ENCODE measurements at places on chromosomes 2 and 18. TPM values are rescaled to one million over a fixed set of nuclear protein-coding genes. Genes with fewer than 3 reads are reported as not detected.

The REEP1 gene
- total RNA-seq: under 0.01 TPM

DNA sequence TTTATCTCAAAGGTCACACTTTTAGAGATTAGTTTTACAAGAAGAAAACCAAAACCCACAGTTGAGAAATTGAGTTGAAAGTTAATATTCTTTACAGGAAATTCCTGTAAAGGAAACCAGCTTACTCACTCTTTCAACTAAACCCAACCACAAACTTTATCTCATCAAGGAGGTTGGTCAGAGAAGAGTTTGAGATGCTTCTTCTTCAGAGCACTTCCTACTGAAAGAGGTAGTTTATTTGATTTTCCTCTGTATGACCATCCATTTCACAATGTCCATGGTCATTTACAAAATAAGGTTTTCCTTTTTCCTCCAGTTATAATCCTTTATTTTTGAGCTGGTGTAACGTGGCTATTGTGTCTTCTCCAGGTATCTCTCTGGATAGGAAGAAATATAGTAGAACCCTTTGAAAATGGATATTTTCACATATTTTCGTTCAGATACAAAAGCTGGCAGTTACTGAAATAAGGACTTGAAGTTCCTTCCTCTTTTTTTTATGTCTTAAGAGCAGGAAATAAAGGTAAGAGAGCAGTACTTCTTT is 4.5 kb upstream of the IL18RAP start:
- peak; percentile 19 for DNase-seq

DNA sequence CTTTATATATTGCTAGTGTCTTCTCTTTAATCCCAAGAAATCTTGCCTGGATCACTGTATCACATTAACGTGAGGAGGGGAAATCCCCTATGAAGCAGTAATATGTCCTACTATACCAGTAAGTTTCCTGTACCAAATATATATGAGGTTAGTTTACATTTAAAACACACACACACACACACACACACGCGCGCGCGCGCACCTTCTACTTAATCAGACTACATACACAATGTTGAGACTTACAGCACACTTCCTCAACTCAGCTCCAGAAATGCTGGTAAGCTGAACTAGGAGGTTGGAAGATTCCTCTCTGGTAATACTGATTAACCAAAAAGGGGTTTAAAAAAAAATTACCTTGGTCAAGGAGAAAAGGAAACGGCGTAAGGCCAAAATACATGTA is 49.3 kb downstream of the USP34 start:
- DNase-seq: peak; percentile 12

DNA sequence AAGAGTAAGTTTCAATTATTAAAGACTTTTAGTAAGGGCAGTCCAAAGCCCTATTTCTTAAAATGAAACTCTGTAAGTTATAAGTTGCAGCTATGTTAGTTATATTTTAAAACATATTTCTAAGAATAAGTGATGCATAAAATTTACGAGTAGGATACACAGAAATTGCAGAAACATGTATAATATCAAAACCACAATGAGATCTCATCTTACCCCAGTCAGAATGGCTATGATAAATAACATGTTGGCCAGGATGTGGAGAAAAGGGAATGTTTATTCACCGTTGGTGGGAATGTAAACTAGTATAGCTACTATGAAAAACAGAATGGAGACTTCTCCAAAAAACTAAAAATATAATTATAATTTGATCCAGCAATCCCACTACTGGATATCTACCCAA is 201.2 kb downstream of the CBLN2 start:
- DNase-seq: no peak

- DNase-seq: no peak
These were observed 826.3 kb upstream of the CDH2 start for GRCh38 chr18:29003194-29003593.

DNA sequence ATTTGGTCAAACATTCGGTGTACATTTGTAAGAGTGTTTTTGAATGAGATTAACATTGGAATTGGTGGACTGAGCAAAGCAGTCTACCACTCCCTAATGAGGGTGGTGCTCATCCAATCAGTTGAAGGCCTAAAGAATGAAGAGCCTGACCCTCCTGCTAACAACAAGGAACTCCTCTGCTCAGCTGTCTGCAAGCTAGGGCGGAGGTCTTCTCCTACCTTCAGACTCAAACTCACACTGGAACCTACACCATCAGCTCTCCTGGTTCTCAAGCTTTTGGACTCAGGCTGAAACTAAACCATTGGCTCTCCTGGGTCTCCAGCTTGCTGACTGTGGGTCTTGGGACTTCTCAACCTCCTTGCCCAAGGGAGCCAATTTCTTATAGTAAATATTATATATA is 55.5 kb upstream of the NPAS2 start:
- DNase-seq: no peak

The KATNAL2 gene
- 1.4 TPM for total RNA-seq

DNA sequence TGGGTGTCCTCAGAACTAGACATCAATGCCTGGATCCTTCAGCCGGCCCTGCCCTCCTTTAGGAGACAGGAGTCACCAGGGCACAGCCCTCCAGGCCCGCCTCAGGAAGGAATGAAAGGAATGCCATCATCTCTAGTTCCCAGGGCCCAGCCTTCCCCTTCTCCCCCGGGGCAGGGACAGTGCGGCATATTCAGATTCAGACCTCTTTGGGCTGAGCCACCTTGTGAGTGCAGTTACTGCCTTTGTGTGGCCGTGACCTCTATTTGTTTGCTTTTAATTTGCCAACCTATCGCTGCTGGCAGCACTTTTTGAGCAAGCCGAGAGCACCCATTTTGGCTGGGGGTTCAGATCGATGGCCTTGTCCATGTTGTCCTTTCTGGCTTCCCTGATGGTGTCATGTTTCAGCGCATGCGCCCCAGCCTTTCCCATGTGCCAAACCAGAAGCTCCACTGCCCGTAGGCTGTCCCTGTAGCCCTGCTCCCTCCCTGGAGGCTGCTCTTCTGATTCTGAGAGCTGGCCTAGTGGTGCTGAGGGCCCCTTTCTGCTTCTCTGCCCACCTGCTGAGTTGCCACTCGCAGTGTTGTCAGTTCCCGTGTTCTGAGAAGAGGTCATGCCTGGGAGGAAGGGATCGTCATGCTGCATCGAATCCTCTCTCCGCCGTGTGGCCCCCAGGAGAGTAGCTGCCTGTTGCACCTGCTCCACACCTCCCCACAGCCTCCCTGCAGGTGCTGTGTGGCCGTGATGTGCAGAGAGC is 10.9 kb downstream of the ANKRD23 start:
- DNase-seq: peak; percentile 64

GRCh38 chr2:42304059-42304713 is 56.8 kb downstream of the COX7A2L start:
- no peak for DNase-seq

The TUBA3D gene
- not detected for total RNA-seq

DNA sequence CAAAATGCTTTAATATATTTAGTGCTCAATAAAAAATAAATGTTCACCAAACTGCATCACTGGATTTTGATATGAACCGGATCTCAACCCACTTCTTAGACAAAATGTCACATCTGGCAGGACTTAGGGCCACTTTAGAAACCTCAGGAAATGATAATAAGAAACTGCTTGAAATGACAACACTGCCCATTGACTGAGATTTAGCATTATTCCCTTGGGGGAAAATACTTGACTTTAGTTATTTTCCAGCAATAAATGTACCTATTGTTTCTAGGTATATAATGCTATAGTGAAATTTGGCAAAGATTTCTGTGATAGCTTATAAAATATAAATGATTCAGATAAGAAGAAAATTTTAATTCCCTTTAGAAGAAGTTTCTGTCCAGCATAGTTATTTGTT is 195.1 kb downstream of the ICOS start:
- DNase-seq: no peak

DNA sequence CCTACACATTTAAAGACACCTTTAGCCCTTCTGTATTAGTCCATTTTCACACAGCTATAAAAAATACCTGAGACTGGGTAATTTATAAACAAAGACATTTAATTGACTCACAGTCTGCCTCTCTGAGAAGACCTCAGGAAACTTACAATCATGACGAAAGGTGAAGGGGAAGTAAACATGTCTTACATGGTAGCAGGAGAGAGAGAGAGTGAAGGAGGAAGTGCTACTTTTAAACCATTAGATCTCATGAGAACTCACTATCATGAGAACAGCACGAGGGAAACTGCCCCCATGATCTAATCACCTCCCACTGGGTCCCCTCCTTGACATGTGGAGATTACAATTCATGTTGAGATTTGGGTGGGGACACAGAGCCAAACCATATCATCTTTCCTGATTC is 946.6 kb downstream of the SLC4A3 start:
- no peak for DNase-seq

The C2orf78 gene
- total RNA-seq: not detected

The MAB21L4 gene
- total RNA-seq: not detected

The HEATR5B gene
- 17.9 TPM for total RNA-seq

DNA sequence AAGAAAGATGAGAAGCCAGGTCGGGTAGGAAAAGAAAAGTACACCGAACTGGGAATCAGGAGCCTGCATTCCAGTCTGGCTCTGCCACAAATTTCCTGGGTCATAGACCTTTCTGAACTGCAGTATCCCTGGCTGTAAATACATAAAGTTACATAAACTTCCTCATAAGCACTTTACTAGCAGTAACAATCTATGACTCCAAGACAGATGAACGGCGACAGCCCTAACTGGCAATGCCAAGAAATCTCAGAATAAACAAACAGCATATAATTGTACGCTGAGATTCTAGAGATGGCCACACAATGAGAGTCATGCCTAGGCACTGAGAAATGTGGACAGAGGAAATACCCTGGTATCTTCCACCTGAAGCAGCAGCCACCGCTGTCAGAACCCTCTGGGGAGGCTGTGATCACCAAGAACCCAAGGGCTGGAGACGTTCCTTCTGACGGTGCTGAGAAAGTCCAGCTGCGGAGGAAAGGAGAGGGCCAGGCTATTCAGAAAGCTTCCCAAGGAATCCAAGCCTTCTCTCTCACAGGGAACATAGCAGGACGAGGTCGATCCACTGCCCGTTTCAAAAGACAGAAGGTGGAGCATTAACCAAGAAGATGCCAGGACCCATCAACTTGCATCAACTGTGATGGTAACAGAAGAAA is 89.3 kb upstream of the SLC66A3 start:
- DNase-seq: no peak

The FIGN gene
- total RNA-seq: 0.90 TPM

DNA sequence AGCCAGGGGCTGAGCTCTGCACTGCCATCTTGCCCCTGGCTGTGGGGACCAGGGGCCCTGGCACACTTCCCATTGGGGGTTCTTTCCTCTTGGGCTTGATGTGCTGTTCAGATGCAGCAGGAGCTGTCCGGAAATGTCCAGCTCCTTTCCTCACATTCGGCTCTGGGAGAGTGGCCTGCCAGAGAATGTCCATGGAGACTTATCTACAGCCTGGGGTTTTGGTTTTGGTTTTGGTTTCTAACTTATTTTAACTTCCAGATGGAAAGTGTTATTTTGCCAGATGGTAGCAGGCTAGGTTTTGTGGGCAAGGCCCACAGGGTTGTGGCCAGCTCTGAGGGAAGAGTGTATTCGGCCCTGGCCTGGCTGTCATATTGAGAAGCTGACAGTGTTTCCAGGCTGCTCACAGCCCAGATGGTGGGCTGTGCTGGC is 177.3 kb downstream of the ANKRD30B start:
- no peak for DNase-seq

DNA sequence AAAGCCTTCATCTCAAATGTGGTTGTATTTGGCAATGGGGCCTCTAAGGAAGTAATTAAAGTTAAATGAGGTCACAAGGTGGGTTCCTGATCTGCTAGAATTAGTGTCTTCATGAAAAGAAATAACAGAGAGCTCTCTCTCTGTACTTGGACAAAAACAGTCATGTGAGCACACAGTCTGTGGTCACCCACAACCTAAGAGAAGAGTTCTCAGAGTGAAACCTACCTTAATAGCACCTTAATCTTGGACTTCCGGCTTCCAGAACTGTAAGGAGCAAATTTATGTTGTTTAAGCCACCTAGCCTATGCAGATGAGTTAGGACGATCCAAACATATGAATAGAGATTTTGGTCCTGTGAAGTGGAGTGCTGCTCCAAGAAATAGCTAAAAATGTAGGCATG is 758.9 kb downstream of the LRRTM4 start:
- DNase-seq: no peak

The DLGAP1 gene
- under 0.01 TPM for total RNA-seq

DNA sequence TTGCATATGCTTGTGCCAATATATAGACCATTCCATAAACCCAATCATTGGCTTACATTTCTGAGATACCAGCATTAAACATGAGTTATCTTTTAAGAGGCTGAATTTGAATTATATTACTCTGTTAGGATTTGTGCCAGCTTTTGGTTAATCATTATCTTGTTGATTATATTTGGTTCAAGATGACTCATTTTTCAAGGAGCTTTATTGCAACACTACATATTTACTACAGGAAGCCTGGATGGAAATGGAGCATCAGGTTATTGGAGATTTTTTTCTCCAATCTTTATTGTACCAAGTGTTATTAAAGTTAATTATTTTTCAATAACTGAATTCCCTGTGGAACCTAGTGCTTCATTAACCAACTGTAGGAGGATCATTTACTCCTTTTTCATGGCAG is 26.4 kb downstream of the EML4 start:
- peak; percentile 86 for DNase-seq

DNA sequence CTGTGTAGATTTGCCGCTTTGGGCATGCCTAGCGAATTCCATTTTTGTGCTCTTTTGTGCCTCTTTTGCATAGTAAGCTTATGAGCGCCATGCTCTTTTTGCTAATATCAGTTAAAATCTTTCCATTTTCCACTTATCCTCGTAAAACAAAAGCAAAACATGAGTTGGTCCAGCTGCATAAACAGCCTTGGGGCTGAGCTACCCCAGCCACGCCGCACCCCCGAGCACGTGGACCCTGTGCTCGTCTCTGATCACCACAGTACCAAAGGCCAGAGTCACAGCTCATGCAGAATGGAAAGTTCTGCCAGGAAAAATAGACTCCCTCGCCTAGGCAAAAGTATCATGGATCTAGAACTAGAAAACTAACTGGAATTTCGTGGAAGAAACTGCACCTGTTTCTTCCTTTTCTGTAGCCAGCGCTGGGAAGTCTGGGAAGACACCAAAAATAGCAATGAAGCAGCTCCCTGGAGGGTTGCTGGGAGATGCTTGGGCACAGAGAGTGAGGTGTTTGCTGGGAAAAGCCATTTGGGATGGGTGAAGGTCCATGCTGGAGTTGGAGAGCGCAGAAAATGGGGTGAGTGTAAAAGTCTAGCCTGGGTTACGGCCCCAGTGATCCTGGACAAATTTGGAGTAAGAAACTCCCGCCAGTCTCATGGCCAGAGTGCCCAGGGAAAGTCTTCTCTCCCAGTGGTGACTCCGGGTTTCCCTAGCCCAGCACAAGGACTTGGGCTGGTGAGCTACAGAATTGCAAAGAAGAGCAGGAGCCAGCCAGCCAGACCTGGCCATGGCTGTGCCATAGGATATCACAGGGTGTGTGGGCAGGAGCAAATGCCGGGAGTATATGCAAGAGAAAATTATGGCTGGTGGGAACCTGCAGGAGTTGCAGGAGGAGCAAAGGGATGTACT is 218.4 kb downstream of the GBX2 start:
- DNase-seq: no peak

All from IMR-90 (cell line).